ENCODE measurements at places on chromosomes 4 and X.

- DNase-seq: peak; percentile 59
Observed at GRCh38 chrX:107978707-107979307, 3.4 kb downstream of the TEX13B start.

DNA sequence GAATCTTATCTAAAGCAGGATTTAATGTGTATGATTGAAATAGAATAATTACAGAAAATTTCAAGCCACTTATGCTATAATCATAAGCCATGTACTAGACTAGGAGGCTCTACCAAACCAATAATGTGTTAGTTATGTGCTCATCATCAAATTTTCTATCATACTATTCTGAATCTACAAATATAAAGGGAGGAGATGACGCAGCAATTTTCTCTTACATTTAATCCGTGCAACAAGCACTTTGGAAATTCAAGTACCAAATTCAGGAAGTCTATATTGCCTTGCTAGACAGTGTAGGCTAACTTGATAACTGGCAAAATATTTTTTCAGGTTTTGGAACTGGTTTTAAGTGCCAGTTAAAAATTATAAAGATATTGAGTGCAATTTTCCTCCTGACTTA lies 283.5 kb downstream of the C4orf33 start:
- DNase-seq: no peak

DNA sequence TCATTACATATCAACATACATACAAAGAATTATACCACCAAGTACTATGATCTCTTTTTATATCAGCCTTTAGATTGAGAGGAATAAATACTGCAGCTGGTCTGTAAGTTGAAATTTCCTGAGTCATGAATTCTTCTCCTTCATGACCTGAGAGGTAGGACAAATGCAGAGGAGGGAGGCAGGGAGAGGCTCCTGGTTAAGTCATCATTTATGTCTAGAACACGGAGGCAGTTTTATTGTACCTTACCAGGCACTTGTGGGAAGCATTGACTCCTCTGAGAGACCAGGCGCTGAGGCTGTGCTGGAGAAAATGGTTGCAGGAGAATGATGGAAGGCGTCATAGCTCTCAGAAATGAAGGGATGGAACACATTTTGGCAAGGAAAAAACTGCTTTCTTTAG lies 12.5 kb upstream of the CASK start:
- no peak for DNase-seq

DNA sequence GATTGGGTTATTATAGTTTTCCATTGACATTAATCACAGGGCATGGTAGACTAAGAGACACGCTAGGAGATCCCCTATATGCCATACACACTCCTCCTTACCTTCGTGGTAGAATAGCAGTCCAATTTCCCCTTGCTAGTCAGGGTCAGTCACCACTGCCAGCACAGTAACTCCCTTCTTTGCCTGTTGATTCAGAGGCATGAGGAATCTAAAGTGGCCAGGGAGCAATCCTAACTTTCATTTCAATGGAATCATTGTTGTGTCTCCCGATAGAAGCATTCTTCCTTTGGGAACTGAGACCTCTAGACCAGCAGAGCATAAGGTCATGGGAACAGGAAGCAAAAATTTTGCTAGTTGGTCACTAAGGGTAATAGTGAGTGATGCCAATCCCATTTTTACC lies 51.1 kb downstream of the COL25A1 start:
- DNase-seq: no peak

GRCh38 chr4:167715176-167715575 lies 377.2 kb upstream of the ANXA10 start:
- no peak for DNase-seq

GRCh38 chr4:86965019-86965976 lies 30.5 kb downstream of the AFF1 start:
- DNase-seq: no peak

- peak; percentile 9 for DNase-seq
Observed at GRCh38 chr4:125434136-125434535, 119.4 kb downstream of the FAT4 start.

DNA sequence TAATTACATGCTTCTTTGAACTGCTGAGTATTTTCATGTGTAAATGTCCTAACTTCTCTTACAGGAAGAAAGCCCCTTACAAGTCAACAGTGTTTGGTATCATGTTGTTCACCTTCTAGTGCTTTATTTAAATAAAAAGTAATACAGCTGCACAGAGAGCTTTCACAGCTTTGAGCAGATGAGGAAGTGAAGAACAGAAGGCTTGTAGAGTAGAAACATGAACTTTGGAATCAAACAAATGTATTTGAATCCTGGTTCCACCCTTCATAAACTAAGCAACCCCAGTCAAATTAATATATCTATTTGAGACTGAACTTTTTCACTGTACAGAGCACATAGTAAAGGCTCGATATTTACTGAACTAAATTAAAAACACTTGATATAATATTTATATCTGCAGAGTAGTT lies 120.5 kb downstream of the CAMK2D start:
- DNase-seq: no peak

- peak; percentile 9 for DNase-seq
Observed at GRCh38 chr4:28772066-28772465, 1911.4 kb downstream of the STIM2 start.

GRCh38 chrX:136168929-136169735 lies 21.8 kb downstream of the FHL1 start:
- DNase-seq: peak; percentile 56

- no peak for DNase-seq
Observed at GRCh38 chr4:186204103-186204559, 12.8 kb downstream of the CYP4V2 start.

DNA sequence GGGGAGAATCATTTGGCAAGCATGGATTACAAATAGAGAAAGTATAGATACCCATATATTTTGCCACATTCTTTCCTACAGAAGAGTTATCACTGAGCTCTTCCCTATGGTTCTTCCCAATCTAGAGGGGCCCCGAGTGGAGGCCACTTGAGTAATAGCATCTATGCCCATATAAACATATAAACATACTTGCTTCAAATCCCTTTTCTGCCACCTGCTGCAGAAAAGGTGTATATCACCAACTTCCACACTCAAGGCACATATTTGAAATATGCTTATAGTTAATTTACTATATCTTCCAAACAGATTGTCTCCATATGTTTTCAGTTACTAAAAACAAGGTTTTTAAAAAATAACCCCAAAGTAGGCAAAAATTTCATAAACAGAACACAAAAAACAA lies 642.8 kb upstream of the DIPK2B start:
- DNase-seq: peak; percentile 46

DNA sequence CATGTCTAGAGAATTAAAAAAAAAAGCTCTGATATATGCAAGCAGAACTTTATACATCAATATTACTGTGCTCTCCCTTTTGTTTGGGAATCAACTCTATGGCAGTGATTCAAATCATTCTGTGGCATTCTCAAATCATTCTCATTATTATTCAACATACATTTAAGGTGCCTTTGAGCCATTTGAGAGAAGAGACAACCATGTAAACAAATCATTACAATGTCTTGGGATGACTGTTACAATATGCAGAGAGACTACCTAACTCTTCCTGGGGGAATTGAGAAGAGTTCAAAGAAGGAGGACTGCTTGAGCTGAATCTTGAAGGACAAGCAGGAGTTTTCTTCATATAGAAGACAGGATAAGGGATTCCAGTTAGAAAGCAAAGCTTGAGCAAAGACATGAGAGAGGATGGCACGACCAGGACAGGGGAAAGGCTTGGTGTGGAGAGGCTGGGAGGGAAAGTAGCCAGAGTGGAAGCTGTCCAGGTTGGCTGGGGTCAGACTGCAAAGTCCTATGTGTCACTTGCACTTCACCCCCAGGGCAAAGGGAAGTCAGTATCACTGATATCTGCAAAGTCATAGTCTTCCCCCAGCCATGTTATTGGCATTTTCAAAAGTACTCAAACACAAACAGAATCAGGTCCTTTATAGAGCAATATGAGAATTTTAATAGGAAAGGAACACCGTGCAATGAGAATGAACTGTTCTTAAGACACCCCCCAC lies 9.0 kb downstream of the SEC24D start:
- no peak for DNase-seq

GRCh38 chr4:89247951-89248350 lies 59.6 kb downstream of the GPRIN3 start:
- DNase-seq: no peak

GRCh38 chr4:83378419-83378818 lies 43.8 kb upstream of the HPSE start:
- DNase-seq: no peak

- DNase-seq: no peak
Observed at GRCh38 chrX:10818651-10819050, 198.3 kb upstream of the MID1 start.

DNA sequence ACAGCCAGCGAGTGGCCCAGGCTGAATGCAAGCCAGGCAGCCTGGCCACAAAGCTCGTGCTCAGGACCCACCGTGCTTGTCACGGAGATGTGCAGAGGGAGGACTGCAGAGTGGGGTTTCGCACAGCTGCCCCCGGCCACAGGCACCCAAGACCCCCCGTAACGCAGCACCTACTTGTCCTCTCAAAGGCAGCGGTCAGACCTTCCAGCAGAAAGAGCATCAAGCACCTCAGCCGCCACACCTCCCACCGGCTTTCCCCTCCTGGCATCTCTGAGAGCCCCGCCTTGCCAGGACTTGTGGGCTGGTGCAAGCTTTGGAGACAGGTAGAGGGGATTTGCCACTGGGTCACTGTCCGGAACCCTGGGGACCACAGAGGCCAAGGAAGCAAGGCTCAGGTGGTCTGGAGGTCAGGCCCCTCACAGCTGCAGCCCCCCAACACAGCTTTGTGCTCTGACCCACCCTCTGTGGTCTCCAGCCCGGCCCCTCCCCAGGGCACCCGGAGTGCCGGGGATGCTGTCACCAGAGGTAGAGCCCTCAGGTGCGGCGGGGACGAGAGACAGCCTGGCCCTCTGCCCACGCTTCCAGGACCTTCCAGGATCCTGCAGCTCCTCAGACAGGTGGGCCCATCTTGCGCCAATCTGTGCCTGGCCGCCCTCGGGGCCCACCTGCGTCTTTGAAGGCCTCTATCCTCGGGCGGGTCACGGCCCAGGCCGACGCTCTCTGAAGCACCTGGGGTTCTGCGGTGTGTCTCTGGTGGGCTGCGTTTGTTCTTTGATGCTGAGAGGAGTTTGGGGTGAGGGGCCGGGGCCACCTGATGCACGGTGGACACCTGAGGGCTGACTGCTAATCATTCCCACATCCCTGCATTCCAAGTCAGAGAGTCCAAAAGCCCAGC lies 34.4 kb upstream of the HMX1 start:
- DNase-seq: no peak

- DNase-seq: no peak
Observed at GRCh38 chrX:23136816-23137215, 137.1 kb downstream of the DDX53 start.

DNA sequence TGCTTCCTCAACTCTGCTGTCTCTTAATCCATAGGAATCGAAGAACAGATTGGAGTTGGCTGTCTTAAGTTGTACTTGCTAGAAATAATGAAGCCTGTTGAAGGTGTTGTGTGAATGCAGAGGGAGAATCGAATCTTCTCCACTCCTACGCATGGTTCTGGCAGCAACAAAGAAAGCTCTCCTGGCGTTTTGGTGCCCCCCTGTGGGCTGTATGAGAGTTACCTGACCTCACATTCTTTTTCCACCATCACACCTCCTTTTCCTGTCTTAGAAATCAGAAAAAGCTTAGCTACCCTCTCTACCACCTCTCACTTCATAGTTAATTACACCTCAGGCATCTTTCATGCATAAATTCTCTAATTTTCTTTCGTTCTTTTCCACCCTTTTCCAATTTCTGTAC lies 16.3 kb downstream of the KLF8 start:
- DNase-seq: peak; percentile 71

DNA sequence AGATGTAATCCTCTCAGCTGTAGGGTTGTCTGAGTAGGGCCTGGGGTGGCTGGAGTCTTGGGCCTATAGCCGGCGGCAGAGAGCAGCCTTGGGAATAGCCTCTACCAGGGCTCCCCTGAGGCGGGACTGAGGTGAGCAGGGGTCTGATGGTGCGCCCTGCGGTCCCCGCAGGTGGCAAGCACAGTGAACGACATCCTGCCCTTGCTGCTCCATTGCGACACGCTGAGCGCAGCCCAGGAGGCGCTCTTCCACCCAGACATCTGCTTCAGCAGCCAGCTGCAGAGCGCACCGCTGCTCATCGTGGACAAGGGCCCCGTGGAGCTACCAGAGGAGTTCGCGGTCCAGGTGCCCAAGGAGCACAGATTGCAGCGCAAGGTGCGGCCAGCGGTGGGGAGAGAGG lies 317.0 kb downstream of the ADGRL3 start:
- DNase-seq: no peak

DNA sequence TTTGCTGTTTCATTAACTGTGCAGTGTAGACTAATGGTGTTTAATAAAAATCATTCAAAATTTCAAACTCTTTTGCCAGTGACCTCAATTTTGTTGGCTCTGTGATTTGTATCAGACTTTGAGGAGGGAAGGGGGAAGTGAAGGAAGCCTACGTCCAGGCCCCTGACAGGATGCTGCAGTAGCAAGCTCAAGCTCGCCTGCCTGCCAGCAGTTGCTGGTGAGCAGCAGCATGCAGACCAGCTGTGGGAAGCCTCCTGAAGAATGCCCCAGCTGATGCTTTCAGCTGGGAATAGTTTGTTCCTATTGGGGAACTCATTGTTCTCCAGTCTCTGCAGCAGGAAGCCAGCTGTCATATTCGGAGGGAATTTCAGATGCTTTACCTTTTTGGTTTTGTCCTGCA lies 495.2 kb downstream of the AFF2 start:
- no peak for DNase-seq

DNA sequence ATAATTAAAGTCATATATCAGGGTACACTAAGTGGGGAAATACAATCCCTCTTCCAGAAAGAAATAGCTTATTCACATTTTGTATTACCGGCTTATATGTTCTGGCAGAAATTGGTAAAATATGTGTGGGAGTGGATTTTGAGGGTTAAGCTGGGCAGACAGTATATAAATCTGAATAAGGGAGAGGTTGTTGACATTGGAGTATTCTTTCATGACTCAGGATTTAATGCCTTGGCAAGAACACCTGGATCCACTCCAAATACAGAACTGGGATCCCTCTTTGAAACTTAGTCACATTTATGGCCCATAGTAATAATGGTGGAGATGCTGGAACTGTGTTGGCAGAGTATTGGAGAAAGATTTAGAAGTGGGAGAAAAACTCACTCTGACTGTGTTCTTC lies 54.3 kb upstream of the TET2 start:
- DNase-seq: peak; percentile 93

GRCh38 chrX:114584375-114584943 lies 573 bp downstream of the HTR2C start:
- no peak for DNase-seq

- no peak for DNase-seq
Observed at GRCh38 chr4:180398564-180398963, 1844.6 kb upstream of the TENM3 start.

DNA sequence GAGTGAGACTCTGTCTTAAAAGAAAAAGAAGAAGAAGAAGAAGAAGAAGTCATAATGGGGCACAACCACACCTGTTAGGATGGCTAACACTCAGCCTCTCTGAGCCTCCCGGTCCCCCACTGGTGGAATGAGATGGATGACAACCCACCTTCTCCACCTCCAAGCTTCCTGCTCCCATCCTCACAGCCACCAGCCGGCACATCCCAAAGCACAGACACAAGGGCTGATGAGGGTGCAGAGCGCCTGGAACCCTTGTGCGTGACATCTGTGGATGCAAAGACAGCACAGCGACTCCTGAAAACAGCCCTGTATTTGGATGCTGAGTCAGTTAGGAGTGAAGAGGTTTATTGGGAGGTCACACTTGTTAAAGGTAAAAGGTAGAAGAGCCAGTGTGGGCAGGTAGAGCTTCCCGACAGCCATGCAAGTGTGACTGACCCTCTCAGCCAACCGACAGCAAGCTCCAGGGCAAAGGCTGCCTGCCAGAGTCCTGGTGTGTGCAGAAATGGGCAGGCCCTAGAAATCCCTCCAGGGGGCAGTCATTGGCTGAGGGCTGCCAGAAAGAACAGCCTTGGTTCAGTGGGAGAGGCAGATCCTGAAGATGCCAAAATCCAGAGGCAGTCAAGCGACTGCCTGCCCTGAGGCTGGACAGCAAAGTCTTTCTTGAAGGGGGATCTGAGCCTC lies 26.6 kb upstream of the MAN2B2 start:
- DNase-seq: peak; percentile 62

All from MCF 10A (cell line).